Suppressor macrophage (primary cell): ENCODE measurements at places on chromosomes 2 and 18.

DNA sequence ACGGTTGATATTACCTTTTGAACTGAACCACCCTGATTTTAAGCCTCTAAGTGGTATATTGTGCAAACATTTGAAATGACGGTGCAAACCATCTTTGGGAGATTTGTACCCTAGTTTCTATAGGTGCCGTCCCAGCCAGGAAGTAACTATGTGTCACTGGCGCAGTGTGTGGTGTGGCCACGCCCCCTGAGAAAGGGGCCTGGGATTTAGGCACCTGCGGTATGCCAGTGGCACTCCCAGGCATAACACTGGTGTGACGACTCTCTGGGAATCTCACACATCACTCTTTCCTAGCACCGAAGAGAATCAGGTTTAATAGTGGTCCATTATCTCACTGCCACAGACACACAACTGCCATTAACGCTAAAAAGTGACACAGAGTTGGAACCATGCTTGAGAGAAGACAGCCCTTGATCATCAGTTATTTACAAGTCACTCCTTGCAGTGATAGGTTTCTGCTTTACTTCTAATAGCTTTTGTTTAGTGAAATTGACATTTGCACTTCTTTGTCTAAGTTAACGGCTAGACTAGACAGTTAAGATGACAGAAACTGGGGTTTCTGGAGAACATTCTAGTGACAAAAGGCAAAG, 11.1 kb downstream of the AQP4 start:
- no peak for DNase-seq

GRCh38 chr2:121818546-121818945, 63.1 kb downstream of the TSN start:
- no peak for DNase-seq

- DNase-seq, result no peak
Observed at GRCh38 chr2:200787351-200788120, 24.2 kb upstream of the BZW1 start.

- DNase-seq, result no peak
Observed at GRCh38 chr2:241095594-241096290, 6.3 kb downstream of the MTERF4 start.

DNA sequence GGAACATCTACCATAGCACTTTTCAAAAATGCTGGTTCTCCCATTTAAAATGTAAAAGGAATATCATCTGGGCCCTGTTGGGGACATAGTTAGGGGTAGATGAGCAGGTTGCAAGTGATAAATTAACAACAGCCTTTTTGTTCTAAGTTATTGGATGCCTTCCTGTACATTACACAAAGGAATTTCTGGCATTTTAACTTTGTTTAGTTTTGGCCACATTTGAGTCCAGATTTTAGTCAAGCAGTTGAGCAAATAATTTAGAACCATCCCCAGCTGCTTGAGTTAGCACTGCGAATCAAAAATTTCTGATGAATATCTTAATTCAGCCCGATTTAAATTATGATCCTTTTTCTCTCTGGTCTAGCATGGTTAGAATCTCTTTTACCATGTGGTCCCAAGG, 124.4 kb downstream of the TTC27 start:
- DNase-seq, result no peak

DNA sequence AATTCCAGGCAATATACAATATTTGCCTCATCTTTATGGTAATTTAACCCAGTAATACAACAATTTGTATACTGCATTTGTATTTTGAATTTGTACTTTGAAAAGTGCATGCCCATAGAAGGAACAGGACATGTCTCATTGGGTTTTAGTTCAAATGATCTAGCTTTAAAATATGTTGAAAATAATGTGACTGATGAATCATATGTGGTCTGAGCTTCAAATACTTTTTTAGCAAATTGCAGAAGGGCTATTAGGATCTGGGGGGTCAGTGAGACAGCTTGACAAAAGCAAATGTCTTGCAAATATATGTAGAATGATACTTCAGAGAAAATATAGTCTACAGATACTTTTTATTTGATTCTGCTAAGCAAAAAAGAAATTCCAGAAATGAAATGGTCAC, 248.9 kb downstream of the DCC start:
- DNase-seq, result no peak

DNA sequence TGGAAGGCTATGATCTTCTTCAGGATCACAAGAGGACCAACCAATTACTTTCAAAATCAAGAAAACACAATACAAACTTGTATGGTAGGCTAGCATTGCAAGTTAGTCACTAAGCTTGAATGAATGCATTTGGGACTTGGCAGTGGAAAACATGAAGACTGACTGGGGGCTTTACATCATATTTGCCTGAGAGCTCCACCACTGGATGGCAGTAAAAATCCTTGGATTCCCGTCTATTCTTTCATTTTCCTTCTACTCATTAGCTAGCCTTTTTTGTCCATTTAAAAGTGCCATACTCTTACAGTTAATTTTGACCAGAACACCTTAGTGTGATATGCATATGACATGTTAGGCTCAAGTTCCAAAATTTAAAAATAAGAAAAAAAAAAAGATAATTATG, 63.5 kb upstream of the RASGRP3 start:
- DNase-seq, result peak; percentile 52

- DNase-seq, result no peak
Observed at GRCh38 chr2:151189125-151189524, 72.5 kb downstream of the RBM43 start.

GRCh38 chr18:60247103-60247502, 125.5 kb downstream of the MC4R start:
- DNase-seq, result no peak

GRCh38 chr2:189163889-189164288, 15.7 kb downstream of the COL5A2 start:
- DNase-seq, result no peak

DNA sequence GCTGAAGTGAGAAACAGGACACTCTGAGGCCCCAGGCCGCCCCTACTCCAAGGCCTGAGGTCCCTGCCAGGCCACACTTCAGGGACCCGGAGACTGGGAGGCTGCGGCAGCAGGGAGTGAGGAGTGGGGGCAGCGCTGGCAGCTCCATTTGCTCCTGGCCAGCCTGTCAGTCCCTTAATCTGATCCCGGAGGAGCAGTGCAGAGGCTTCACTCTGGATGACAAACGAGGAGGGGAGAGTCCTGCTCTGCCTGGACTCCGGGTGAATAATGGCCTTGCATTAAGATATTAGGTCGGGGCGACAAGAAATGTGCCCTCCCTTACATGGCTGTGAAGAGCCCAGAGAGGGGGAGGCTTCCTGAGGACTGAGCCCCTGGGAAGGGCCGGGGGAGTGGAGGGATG, 14.3 kb upstream of the PRSS56 start:
- DNase-seq, result no peak

- peak; percentile 71 for DNase-seq
Observed at GRCh38 chr2:212686285-212686895, 147.8 kb upstream of the ERBB4 start.

DNA sequence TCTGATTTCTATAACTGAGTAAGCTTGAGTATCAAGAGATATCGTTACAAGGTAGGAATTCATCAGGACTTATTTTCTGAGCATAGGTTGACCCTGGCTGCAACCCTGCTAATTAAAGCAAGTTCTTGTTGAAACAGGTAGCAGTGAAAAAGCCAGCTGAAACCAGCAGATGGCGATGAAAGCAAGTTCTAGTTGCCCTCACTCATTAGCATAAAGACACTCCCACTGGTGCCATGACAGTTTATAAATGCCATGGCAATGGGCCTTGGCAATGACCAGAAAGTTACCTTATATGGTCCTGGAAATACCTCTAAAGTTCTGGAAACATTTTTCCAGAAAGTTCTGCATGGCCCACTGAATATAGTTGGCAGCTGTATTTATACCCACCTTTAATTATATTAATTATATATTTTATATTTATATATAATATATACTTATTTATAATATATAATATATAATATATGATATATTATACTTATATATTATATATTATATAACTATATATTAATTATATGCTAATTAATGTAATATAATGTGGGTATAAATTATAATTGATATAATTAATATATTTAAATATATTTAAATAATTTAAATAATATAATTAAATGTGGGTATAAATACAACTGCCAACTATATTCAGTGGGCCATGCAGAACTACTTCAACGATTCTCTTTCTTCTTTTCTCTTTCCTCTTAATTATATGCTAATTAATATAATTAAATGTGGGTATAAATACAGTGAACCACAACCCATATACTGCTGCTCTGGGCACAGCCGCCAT, 188.0 kb downstream of the CDH7 start:
- DNase-seq, result peak; percentile 57

DNA sequence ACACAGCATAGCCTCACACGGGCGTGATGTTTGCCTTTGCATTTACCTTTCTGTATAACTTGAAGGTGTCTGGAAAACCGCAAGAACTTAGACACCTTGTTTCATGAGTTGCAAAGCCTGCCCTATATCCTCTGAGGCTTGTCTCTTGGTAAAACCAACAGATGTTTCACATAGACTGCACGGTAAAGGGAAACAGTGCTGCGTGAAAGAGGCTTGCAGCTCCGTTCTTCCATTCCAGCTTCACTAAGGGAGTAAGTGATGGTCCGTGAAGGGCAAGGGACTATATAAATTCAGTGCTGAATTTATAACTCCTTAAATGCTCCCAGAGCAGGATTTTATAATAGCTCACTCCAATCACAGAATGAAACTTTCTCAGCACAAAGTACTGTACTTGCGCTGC, 360.5 kb downstream of the SOX11 start:
- no peak for DNase-seq

DNA sequence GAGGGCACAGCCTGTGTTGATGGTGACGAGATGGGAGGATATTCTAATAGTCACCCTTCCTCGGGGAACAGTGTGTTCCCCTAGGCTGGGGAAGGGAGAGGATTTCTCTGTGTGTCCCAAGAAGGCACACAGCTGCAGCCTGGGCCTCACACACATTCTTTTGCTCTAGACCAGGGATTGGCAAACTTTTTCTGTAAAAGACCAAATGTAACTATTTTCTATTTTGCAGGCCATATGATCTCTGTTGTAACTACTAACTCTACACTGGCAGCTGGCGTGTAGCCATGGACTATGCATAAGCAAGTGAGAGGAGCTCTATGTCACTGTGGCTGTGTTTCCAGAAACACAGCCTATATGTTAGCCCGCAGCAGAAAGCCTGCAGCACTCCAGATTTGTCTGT, 65.8 kb downstream of the ARHGAP28 start:
- DNase-seq, result no peak

- DNase-seq, result no peak
Observed at GRCh38 chr2:235908826-235909225, 259.4 kb downstream of the GBX2 start.

- no peak for DNase-seq
Observed at GRCh38 chr2:8662239-8662879, 19.5 kb upstream of the ID2 start.

DNA sequence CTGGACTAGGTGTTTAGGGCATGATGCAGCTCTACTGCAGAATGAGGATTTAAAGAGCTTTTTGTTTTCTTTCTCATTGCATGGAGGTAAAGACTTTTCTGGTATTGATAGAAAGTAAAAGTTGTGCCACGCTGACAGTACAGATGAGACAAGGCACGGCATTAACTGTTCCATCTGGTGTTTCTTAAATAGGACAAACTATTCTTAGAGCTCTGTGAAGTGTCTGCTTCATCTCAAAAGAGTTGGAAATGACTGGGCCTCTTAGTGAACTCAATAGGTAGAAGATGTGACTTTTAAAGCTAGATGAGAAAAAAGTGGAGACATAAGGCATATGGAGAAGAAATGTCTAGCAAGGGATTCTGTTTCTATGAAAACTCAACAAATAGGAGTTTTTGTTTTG, 321.8 kb downstream of the RPRM start:
- no peak for DNase-seq

- DNase-seq, result no peak
Observed at GRCh38 chr2:46377101-46377581, 79.9 kb downstream of the EPAS1 start.

- DNase-seq, result no peak
Observed at GRCh38 chr2:167404627-167405284, 516.5 kb downstream of the XIRP2 start.

DNA sequence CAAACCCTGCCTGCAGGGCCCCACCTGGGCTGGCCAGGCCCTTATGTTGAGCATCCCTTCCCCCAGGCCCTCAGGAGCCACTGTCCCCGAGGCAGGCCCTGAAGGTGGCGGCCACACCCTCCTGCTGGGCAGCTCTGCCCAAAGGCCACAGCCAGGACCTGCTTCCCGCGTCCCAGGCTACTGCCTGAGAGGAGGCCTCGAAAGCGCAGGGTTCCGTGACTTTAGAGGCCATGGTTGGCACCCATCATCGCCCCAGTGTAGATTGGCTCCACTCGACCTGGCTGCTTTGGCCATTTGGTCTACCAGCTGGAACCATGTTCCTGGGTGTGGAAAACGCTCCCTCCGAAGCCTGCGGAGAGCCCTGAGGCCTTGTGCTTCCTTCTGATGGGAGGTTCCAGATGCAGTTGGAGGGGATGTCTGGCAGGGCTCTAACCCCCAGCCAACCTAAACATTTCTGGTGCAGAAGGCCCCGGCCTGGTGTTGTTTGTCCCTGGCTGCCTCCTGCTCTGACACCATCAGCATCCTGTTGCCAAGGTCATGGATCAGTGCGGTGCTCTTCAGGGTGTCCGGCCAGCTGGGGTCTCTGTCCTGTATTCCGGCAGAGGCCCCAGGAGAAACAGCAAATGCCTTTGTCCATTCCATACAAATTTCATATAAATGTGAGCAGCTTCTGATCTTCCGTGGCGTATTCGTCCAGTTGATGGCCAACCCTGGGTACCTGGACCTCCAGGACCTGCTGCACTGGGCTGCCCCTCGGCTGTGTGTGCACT, 14.7 kb downstream of the CAPN10 start:
- no peak for DNase-seq

DNA sequence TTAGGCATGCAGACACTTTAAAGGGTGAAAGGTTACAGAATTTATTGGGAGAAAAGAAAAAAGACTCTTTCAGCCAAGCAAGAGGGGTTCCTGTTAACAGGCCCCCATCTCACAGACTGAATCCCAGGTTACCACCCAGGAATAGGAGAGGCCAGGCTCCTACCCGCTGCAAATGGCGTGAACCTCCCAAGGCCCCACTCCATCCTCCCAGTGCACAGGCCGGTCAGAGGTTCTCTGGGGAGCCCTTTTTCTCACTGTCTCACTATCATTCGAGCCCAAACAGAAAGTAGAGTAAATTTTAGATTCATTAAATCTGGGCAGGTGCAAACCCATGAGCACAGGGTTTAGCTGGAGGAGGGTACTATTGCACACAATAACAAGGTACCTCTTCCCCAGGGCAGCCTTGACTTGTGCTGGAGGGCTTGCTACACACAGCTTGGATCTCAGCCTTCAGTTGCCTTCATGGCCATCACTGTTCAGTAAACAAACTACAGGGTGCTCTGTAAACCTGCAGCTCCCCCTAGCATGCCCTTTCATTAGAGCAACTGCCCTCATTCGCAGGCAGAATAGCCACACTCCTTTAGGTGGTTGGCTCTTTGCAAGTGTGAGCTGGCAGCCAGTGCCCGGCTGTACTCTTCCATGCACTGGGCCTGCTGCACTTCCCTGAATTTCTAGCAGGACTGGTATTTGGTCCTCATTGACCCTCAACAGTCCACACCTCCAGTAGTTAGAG, 7.3 kb upstream of the PLEK start:
- DNase-seq, result peak; percentile 82

GRCh38 chr2:29351916-29352591, 236.8 kb downstream of the CLIP4 start:
- no peak for DNase-seq

- no peak for DNase-seq
Observed at GRCh38 chr2:157842106-157842879, 33.8 kb downstream of the ACVR1 start.
